Suprapubic skin (tissue), 4 donors: ENCODE measurements at places on chromosomes 1 and 21. TPM values are rescaled to one million over a fixed set of nuclear protein-coding genes. Genes with fewer than 3 reads are reported as not detected.

The NBPF6 gene
- total RNA-seq = not detected

The SELP gene
- 0.95 TPM for total RNA-seq

The DNAJC6 gene
- 3.6 TPM for total RNA-seq

The FMO3 gene
- total RNA-seq = 3.8 TPM

- H3K4me1 ChIP-seq = peaks cover 9% of the 10 kb centered on the region
- no peaks in the 10 kb centered on the region for H3K36me3 ChIP-seq
- no peak overlapping the region for H3K27ac ChIP-seq
- no peak for DNase-seq
Observed at GRCh38 chr1:17515902-17516301, 23.6 kb upstream of the ARHGEF10L start.

DNA sequence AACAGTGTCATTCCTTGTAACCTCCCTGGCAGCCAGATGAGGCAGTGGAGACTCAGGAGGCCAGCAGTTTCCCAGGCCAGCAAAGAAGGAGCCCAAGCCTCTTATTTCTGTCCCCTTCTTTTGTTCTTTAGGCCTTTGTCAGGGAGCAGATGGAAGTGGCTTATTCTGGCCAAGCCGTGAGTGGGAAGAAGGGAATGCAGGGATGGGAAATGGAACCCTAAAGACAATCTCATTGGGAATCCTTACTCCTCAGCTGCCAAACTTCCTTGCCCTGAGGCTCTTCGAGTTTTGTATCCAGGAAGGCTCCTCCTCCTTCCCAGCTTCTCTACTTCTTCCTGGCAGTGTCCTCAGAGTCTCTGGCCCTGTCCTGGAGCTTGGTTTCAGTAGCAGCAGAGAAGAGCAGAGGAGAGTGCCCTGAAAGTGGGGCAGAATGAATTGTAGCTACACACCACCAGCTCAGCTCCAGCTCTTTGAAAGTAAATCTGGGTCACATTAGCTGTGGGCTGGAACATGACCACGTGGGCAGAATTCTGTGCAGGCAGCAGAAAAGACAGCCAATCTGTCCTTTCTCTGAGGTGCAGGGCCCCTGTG is 63.9 kb downstream of the NDUFS5 start:
- H3K36me3 ChIP-seq = no peaks in the 10 kb centered on the region
- H3K4me1 ChIP-seq = peaks cover 44% of the 10 kb centered on the region
- H3K27ac ChIP-seq = peak overlapping the region; percentile 26
- no peaks in the 10 kb centered on the region for H3K27me3 ChIP-seq

- no peak overlapping the region for H3K27ac ChIP-seq
- H3K36me3 ChIP-seq = no peaks in the 10 kb centered on the region
- DNase-seq = no peak
- H3K4me3 ChIP-seq = no peak overlapping the region
Observed at GRCh38 chr1:110356379-110356778, 17.2 kb downstream of the RBM15 start.

DNA sequence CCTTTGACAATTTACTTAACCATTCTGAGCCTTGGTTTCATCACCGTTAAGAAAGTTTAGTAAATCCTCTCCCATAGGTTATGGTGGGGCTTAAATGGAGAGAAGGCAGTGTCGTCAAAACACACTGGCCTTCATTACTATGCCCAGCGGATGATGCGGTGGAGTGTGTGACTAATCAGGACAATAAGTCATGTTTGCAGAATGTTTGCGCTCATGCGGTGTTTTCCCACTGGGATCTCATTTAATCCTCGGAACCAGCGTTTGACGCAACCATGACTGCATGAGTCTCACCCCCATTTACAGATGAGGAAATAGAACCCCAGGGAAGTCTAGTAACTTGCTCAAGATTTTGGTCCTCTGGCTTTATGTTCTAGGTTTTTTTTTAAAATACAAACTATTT is 17.5 kb downstream of the SLC26A9 start:
- no peaks in the 10 kb centered on the region for H3K36me3 ChIP-seq
- H3K4me1 ChIP-seq = no peaks in the 10 kb centered on the region
- H3K27ac ChIP-seq = no peak overlapping the region
- H3K4me3 ChIP-seq = no peak overlapping the region
- H3K27me3 ChIP-seq = peaks cover 16% of the 10 kb centered on the region
- peak; percentile 20 for DNase-seq

GRCh38 chr1:245458234-245458633 is 303.4 kb downstream of the KIF26B start:
- H3K27me3 ChIP-seq = peaks cover 10% of the 10 kb centered on the region
- no peaks in the 10 kb centered on the region for H3K4me1 ChIP-seq
- H3K27ac ChIP-seq = no peak overlapping the region
- no peaks in the 10 kb centered on the region for H3K36me3 ChIP-seq
- DNase-seq = no peak
